COR-L47 (cell line): ENCODE measurements at places on chromosomes 7 and 10.
A peak's percentile ranks its signal among the peaks of the same experiment; 100 is the strongest.

DNA sequence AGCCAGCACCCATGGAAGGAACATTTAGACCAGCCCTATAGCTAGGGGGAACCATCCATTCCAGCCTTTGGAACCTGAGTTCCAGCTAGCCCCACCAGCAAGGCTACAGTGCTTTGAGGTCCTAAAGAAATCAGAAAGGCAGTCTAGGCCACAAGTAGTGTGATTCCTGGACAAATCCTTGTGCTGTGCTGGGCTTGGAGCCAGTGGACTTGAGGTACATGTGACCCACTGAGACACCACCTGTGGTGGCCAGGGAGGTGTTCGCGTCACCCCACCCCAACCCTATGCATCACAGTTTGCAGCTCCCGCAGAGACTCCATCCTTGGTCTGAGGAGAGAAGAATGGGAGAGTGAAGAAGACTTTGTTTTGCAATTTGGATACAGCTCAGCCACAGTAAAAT is 31.8 kb downstream of the ZNF277 start:
- DNase-seq, result no peak

GRCh38 chr7:136228171-136228570 is 251.0 kb upstream of the MTPN start:
- DNase-seq, result peak; percentile 68

GRCh38 chr7:12475362-12476063 is 71.8 kb upstream of the VWDE start:
- DNase-seq, result peak; percentile 20

DNA sequence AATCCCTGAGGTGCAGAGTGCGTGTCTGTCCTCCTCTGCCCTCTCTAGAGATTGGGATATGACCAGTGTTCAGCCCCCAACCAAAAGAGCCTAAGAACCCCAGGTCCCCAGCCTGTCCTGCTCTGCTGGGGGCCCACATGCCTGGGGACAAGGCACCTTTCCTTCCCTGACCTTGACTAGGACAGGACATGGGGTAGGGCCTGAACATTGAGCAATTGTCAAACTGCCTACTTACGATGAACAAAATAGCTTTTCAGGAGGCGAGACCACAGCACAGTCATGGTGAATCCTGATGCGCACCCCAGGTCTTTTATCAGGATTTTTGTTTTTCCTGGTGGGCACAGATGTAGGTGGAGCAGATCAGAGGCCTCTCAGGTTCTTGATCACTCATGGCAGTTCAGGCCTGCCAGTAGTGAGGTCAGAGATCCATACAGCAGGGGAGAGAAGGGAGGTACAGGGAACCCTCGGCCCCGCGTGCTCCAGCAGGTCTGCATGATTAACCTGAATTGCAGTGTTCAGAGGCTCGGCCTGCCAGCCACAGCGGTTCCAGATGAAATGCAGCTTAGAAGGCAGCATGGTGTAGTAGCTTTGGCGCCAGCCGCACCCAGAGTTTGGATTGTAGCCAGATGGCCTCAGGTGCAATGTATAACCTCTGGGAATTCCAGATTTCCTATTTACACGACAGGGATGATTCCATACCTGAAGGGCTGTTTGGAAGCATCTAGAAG is 191.3 kb downstream of the CUX1 start:
- peak; percentile 63 for DNase-seq

GRCh38 chr10:46264737-46265368 is 21.9 kb upstream of the ANTXRL start:
- no peak for DNase-seq

GRCh38 chr10:90394311-90394710 is 463.5 kb downstream of the HTR7 start:
- no peak for DNase-seq

- peak; percentile 84 for DNase-seq
These were observed 307.4 kb upstream of the AOAH start for GRCh38 chr7:37031571-37032257.
